ENCODE measurements at places on chromosomes 6 and 20.
A peak's percentile ranks its signal among the peaks of the same experiment; 100 is the strongest.

- no peak for DNase-seq
Observed at GRCh38 chr20:19079536-19080299, 132.7 kb upstream of the SLC24A3 start.

- no peak for DNase-seq
Observed at GRCh38 chr6:90146921-90147649, 149.6 kb downstream of the BACH2 start.

- DNase-seq, result no peak
Observed at GRCh38 chr6:166785131-166785530, 158.1 kb upstream of the RPS6KA2 start.

GRCh38 chr20:13554076-13554475, 84.7 kb downstream of the TASP1 start:
- no peak for DNase-seq

- DNase-seq, result no peak
Observed at GRCh38 chr6:161130541-161130940, 139.0 kb downstream of the MAP3K4 start.

DNA sequence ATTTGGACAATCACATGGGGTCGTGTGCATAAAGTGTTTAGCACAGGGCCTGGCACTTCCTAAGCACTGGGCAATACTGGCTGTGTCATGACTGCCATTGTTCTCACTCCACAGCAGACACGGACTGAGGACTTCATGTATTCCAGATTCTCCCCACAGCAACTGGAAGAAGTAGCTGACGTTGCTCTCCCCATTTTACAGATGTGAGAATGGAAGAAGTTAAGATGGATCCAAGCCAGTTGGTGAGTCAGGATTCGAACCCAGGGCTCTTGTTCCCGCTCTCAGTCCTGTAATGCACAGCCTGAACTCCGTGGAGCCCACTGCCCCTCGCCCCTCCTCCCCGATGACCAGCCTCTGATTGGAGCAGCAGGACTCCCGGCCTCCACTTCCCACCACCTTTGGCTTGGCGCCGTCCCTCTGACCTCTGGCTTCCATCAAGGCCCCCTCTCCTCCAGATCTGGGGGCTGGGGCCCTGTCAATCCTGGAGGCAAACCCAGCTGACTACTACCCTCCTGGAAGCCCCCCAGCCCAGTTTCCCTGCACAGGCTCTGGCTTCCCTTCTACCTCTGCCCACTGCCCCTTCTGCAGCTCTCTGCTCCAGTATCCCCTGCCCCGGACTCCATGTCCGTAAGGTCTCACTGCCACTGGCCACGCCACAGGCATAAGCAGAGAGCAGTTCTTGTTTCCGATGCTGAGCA, 12.7 kb downstream of the NOL4L start:
- DNase-seq, result no peak

DNA sequence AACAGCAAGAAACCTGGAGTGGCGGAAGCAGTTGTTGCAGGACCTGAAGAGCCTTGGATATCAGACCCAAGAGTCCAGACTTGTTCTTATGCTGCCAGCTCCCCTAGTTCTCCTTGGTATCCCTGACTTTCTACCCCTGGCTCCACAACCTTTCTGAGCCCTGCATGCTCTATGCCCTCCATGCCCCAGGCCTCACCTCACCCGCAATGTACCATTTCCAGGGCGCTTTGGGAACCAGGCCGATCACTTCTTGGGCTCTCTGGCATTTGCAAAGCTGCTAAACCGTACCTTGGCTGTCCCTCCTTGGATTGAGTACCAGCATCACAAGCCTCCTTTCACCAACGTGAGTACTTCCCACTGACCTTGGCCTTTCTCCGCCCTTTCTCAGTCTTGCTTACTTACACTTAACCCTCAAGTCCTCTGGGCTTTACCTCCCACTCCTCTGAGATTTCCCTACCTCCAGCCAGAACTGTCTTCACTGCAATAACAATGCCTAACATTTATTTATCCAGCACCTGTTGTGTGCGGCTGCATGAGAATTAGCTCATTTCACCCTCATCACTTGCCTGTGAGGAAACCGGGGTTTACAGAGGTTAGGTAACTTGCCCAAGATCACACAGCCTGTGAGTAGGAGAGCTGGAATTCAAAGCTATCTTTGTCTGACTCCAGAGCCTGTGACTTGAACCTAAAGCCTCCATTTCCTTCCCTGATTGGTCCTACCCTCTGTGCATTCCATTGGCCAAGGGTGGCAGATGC, 2.3 kb downstream of the POFUT1 start:
- DNase-seq, result no peak

DNA sequence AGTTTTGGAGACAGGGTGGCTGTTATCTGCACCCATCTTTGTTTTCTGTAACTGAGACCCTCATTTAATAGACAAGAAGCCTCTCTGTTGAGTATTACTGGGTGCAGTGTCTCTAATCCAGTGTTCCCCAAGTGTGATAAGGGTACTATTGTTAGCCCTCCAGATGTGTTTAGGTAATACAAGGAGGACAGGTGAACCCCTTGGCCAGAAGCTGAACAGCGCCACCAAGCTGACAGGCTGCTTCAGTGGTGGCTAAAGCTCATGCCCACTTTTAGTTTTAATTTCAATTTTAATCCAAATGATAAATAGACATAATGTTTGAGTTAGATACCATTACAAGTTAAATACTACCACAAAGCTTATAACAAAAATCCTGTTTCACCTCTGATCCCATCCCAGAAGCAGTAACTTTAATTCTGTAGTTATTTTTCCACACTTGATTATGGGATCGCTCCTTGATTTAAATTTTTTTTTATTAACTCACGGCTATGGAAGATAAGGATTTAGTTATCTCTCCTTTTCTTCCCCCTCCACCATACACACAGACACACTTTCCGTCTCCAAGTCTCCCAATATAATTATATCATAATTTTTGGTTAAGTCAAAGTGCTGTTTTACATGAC, 8.4 kb upstream of the STK35 start:
- DNase-seq, result no peak

DNA sequence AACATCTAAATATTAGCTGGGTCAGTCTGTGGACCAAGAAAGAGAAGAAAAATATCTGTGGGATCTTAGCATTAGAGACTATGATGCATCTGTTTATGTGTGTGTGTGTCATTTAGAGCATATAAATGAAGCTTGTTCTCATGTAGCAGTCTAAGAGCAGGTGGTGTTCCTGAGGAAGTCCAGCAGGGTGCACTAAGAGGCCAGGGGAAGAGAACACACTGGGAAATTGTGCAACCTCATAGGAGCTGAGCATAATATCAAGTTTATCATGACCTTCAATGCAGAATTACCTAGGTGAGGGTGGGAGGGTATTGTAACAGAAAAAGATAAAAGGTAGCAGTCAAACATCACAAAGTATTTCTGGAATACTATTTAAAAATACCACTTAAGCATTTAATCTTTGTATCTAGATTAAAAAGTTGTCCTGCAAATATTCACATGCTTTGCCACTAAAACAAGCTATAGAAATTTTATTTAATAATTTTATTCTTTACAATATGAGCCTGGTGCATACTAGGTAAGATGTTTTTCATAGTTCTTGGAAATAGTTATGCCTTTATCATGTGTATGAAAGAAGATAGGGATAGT, 80.5 kb downstream of the SMPDL3A start:
- DNase-seq, result no peak

GRCh38 chr6:160093061-160093460, 28.6 kb upstream of the SLC22A1 start:
- DNase-seq, result no peak

GRCh38 chr6:157233156-157233555, 90.2 kb downstream of the TMEM242 start:
- no peak for DNase-seq

- DNase-seq, result no peak
Observed at GRCh38 chr6:5333658-5334057, 72.3 kb downstream of the FARS2 start.

DNA sequence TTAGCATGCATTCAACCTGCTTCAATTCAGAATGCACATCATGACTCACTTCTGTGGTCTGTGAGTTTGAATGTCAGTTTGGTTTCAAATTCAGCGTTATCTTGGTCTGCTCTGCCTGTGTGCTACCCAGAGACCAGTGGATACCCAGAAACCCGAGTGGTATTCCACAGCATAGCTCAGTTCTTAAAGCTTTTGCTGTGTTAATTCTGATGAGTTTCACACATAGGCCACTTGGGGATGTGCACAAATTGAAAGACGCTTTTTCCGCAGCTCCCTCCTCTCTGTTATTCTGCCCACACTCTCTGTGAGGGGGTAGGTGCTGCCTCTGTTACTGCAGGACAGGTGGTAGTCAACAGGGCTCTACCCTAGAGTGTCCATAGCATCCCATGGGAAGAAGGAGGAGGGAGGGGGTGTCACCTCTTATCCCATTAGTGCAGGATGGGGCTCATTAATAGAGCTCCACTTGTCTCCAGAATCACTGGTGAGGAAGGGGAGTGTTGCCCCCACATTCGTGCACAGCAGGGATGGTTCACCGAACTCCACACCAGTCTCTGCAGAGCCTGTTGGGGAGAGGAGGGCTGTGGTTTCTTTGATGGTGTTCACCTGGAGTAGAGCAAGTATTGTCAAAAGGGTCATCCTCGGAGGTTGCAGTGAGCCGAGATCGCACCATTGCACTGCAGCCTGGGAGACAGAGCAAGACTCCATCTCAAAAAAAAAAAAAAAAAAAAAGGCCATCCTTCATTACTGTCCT, 29.2 kb upstream of the SDCBP2 start:
- peak; percentile 71 for DNase-seq

GRCh38 chr6:63415286-63415685, 95.5 kb upstream of the LGSN start:
- no peak for DNase-seq

DNA sequence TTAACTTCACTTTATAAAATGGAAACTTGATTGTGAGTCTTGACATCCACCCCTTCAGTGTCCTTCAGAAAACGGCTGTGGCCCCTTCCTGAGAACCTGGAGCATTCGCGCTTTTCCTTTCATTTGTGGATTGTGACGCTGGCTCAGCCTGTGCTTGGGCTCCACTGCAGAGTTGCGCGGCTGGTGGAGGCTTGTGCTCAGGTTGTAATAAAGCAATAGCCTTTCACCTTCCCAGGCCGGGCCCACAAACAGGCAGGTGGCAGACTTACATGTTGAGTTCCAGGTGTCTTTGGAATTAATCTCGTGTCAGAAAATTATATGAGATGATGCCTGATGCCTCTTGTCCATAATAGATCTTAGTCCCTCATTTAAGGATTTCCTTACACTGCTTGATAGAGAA, 199.9 kb downstream of the CDH4 start:
- DNase-seq, result no peak

DNA sequence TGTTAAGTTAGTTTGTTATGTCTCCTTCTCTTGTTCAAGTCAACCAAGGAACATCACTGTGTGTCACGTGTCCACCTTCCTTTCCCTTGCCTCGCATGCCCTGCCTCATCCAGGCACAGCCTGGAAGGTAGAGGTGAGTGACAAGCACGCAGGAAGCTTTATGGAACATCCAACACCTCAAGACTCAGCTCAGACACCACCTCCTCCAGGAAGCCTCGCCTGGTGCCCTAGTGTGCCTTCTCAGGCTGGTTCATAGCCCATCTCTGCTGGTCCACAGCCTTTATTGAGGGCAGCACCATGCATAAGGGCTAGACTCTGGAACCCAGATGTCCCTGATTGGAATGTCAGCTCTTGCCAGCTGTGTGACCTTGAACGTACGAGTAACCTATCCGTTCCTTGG, 224.3 kb downstream of the ANKRD60 start:
- no peak for DNase-seq

GRCh38 chr6:119110601-119111548, 32.4 kb upstream of the FAM184A start:
- DNase-seq, result no peak

GRCh38 chr6:49052901-49053300, 410.2 kb downstream of the MMUT start:
- no peak for DNase-seq

DNA sequence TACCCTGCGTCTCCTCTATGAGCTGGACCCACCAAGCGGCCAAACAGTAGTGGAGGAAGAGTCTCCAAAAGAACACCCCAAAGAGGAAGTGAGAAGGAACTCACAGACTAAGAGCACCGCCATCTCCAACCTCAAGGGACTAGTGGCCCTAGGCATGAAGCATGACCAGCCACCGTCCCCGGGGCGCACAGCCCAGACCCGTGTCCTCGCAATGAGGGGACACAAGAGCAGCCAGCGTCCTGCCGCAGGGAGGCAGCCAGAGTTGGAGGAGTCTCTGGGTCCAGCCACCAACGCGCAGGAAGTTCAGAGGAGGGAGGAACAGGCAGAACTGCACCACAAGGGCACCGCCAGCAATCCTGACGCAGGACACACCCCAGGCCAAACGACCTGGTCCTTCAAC, 72.6 kb downstream of the TAF4 start:
- DNase-seq, result no peak

DNA sequence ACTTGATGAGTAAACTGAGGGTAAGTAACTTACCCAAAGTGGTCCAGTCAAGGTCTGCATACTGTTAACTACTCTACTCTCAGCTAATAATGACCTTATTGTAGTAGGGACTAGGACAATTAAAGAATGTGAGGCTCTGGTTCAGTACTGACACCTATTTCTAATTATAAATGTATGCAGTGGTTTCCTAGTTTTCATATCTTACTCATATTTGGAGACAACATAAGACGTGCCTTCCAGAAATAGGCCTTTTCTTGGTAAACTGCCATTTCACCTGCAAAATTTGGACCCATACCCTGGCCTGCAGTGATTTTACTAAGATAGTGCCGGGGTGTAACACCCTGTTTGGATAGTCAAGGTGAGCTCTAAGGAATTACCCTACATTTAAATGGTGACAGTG, 24.7 kb downstream of the GJA1 start:
- DNase-seq, result no peak

- no peak for DNase-seq
Observed at GRCh38 chr6:42482174-42482573, 30.4 kb upstream of the TRERF1 start.

- DNase-seq, result peak; percentile 48
Observed at GRCh38 chr6:149435919-149436586, 36.0 kb downstream of the SUMO4 start.

DNA sequence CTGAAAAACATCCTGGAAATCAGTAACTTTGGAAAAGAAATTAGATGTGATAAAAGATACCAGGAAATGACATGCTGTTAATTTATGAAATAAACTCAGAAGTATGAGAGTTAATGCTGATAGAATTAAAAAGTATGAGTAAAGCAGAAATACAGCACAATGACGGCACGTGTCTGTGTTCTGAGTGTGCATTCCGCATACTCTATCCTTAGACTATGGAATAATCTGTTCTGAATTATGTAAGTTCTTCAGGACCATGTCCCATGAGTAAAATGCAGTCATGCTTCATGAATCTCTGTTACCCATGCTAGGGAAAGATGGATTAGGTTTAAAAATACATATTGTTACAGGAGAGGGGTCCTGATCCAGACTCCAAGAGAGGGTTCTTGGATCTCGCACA, 21.7 kb downstream of the HECA start:
- DNase-seq, result no peak

DNA sequence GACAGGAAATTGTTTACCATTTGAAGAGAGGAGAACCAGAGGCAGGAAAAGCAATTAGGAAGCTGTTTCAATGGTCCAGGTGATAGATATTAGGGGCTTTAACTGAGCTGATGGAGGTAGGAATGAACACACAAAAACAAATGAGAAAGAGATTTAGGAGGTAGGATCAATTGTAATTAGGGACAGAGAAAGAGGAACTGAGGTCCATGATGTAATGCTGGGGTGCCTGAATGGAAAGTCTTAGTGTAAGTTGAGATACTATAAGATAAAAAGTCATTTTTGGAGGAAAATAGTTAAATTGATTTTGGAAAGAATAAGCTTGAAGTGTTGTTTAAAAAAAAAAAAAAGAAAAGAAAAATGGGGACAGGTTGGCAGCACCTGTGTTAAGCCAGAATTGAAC, 58.5 kb upstream of the B3GAT2 start:
- DNase-seq, result no peak
